ENCODE measurements at places on chromosomes 4 and X.

DNA sequence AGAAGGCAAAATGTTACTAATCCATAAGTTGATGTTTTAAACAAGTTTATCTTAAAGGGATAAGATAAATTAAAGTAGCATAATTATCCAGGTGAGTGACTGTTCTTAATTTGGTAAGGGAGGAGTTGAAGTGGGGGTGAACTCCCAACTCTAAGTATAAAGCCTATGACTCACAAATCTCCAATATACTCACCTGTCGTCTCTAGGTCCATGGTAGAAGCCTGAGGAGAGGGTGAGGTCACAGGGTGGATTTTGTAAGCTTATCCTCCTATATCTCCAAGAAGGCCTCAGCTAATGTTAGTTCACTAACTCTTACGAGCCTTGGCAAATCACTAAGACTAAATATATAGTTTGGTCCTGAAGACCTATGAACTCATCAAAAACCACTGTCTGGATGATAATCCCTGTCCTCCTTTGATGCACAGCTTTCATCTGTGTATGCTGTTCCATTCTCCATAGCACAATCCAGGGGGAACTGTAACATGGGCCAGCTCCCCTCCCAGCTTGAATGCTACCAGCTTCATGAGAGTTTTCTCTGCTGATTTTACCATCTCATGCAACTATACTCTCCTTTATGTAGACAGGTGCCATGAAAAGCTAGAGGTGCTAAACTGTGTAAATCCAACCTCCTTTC lies 158.7 kb downstream of the BTC start:
- no peak for DNase-seq

GRCh38 chr4:173121076-173121561 lies 47.5 kb upstream of the GALNT7 start:
- DNase-seq: no peak

DNA sequence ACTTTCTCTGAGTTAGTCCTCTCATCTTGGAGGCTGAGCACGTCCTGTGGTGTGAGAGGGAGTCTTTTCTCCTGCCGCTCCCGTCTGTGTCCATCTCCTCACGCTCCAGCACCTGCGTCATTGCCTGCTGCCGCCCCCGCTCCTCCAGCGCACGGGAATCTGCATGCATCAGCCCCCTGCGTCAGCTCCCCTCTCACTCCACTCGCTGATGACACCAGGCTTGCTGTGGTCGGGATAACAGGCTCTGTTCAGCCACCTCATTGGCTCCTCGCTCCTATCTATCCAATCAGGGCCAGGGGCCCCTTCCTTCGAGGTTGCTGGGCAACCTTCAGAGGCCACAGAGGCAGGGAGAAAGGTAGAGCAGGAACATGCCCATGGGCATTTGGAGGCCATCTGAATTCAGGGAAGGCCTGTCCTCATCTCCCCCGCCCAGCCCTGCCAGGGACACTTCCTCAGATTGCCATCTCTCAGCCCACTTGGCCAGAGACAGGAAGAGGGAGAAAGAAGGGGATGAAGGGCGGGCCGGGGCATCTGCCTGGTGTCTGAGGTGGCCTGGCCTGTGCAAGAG lies 9.3 kb downstream of the ZNF185 start:
- DNase-seq: no peak

- no peak for DNase-seq
Observed at GRCh38 chr4:5471691-5472090, 236.7 kb downstream of the EVC2 start.

- no peak for DNase-seq
Observed at GRCh38 chr4:159015841-159016240, 87.0 kb upstream of the RAPGEF2 start.

DNA sequence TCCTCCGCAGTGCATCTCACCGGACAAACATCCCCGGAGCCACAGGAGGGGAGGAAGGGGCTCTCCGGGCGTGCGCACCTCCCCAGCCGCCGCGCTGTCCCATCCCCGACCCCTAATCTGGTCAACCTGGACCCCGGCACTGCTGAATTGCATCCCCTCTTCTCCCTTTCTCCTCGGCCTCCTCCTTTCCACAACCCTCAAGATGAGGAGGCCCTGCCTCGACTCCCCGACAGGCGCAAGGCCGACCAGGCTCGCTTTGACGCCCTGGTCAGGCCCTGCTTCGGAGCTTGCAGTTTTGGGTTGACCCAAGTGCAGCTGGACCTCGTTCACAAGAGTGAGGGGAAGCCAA lies 2.3 kb downstream of the PDGFRA start:
- no peak for DNase-seq

- DNase-seq: no peak
Observed at GRCh38 chr4:75699299-75699698, 25.1 kb upstream of the USO1 start.

- DNase-seq: no peak
Observed at GRCh38 chr4:25862411-25863346, at the start of gene SEL1L3. TSS of gene SEL1L3 (minus strand) at chr4:25862988. CDS start at chr4:25862836, 152 bp downstream.

GRCh38 chr4:154529728-154530519 lies 20.3 kb downstream of the PLRG1 start:
- no peak for DNase-seq

DNA sequence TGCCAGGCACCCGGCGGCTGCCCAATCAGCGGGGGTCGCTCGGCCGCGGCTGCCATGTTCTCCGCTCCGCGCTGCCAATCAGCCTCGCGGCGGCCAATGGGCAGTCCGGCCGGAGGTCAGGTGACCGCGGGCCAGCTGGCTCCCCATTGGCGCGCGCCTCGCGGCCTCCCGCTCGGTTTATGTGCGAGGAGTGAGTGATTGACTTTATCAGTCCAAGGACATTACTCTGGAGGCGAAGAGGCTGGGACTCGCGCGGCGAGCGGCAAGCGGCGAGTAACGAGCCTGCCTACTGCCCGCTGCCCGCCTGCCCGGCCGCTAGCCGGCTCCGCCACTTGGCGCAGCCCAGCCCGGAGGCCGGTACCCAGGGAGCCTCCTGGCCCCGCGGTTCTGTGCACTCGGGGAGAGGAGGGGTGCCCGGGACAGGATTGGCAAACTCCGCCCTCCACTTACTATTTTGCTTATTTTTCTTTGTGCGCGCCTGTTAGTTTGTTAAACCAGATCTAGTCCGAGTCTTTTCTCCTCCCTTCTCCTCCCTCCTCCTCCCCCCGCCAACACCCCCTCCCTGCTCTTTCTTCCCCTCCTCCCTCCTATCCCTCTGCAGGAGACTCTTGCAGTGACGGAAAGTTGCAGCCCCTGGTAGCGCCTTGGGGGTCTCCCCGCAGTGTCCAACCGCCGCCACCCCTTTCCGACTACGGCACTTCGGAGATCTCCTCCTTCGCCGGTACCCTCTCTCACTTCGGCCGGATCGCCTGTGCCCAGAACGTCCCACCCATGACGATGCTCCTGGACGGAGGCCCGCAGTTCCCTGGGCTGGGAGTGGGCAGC lies at the start of gene ZIC3:
ZIC3 (plus strand) TSS at position 207 of the 825 bp plus-strand sequence; CDS start at position 772, 565 bp downstream.
- no peak for DNase-seq

- DNase-seq: no peak
Observed at GRCh38 chr4:52957220-52957686, 95.1 kb downstream of the RASL11B start.

DNA sequence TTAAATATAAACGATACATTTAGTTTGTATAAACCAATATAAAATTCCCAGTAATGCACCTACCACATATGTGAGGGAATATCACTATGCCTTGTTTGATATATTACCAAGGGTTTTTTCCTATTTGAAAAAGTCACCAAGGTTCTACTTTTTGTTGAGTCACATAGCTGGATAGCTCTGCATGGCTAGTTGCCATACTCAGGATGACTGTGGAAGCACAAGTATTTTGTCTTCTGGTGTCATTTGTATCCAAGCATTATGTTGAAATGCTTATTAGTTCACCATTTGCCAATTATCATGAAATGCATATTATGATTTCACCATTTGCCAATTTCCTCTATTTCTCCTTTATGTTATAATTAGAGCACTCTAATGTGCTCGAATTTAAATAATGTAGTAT lies 162.7 kb upstream of the TTC29 start:
- no peak for DNase-seq

DNA sequence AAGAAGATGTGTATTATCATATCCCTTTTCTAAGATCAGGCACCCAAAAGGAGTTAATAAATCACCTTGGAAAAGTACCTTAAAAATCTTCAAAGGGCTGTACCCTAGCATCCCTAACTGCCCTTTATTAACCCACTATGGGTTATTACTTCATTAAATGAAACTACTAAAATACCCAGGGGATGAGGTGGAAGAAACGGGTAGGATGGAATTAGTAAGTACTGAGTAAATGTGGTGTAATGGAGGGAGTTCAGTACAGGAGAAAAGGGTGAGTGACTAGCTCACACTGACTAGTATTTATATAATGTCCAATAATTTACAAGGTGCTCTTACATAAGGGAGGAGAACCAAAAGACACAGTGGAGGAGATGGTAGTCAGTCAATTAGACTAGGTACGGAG lies 51.0 kb upstream of the RASGEF1B start:
- no peak for DNase-seq

DNA sequence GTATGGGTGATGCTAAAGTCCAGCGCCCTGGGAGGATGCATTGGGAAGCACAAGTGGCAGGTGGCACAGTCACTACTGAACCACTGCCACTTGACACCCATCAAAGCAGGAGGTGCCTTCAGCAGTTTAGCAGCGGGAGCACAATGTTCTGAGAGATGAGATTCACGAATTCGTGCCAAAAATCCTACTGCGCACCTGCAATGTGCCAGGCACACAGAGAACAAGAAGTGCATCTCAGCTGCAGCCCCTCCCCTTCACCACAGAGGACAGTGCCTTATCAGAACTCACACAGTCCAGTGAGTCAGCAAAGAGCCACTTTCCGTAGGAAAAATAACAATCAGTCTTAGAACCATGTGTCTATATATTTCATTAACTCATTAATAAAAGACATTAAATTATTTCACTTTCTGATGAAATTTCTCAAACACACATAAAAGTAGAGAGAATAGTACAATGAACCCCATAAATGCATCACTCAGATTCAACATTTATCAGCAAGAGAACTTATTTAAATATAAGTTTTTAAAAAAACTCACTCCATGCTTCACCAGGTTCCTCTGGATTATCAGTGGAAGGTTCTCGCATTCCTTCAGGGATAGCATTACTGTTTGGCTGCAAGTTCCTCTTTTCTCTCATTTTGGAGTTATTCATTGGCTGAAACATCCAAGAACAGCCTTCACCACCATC lies 47.0 kb downstream of the BEND2 start:
- no peak for DNase-seq

- no peak for DNase-seq
Observed at GRCh38 chrX:47216393-47216925, 2.0 kb upstream of the CDK16 start.

GRCh38 chr4:15495621-15496020 lies 25.9 kb downstream of the CC2D2A start:
- no peak for DNase-seq

- DNase-seq: no peak
Observed at GRCh38 chr4:184364100-184364921, 110.0 kb downstream of the IRF2 start.

GRCh38 chrX:47530049-47530448 lies 31.0 kb upstream of the ARAF start:
- DNase-seq: no peak

DNA sequence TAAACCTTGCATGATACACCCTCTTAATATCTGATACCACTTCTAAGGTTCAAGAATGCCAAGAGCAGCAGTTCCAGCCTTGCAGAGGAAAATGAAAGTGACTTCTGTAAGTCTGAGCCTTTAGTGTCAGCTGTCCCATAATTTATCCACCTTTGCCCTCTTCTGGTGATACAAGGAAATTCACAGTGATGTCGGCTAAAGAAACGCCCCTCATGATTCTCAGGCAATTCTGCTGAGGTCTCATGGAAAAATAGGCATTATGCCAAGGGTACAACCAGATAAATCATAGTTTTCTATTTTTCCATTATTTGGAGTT lies 172.2 kb upstream of the CXCL13 start:
- DNase-seq: peak; percentile 1

GRCh38 chrX:18886005-18886343 lies 97.9 kb downstream of the PHKA2 start:
- DNase-seq: no peak

DNA sequence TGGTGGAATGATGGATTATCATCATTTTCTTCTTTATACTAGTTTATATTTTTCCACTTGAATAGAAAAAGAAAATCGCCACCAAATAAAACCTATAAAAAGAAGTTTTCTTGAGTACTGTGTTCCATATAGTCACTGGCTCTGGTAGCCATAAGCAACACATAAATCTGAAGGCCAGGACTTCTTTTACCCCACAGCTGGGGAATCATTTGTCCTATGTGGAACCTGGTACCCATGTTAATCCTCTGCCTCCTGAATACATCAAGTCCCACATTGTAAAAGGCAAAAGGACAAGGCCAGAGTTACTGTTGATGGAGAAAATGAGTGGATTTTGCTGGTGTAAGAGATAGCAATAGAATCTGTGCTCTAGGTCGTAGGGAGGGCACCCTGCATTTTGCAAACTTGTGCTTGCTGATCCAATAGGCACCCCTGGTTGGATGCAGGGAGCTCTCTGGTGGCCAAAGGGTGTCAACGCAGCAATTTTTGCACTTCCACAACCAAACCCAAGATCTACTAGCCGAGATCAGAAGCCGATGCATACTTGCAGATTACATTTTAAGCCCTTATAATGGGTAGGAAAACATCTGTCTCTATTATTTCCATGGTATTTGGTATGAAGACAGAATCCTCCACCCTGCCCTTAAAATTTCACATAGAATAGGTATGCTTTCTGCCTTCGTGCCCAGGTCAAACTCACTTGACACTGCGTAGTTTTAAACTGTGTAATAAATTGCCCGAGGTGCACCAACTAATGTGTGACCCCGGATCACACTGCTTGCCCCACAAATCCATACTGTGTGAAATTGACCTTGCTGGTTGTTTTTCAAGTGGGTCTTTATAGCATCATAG lies 146.2 kb upstream of the SCML1 start:
- DNase-seq: no peak

GRCh38 chr4:86497980-86498862 lies 95.9 kb upstream of the PTPN13 start:
- no peak for DNase-seq

GRCh38 chr4:129094347-129094746 lies 1.0 kb upstream of the SCLT1 start:
- no peak for DNase-seq

DNA sequence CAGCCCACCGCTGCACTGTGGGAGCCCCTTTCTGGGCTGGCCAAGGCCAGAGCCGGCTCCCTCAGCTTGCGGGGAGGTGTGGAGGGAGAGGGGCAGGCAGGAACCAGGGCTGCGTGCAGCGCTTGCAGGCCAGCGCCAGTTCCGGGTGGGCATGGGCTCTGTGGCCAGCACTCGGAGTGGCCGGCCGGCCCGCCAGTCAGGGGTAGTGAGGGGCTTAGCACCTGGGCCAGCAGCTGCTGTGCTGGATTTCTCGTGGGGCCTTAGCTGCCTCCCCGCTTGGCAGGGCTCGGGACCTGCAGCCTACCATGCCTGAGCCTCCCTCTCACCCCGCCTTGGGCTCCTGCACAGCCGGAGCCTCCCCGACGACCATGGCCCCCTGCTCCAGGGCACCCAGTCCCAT lies 45.2 kb downstream of the RXFP1 start:
- no peak for DNase-seq

- DNase-seq: no peak
Observed at GRCh38 chr4:139279760-139280620, at the start of gene MGARP. TSS of gene MGARP (minus strand) at chr4:139280225. CDS start at chr4:139280158, 67 bp downstream.

- DNase-seq: no peak
Observed at GRCh38 chr4:10729366-10729765, 44.8 kb upstream of the CLNK start.

Measured in SIG-M5 (cell line).